ENCODE measurements at places on chromosomes 7 and 10. TPM values are rescaled to one million over a fixed set of nuclear protein-coding genes. Genes with fewer than 3 reads are reported as not detected.

CPA4 gene
- total RNA-seq, result 9.4 TPM

CABCOCO1 gene
- 0.14 TPM for total RNA-seq

OR6V1 gene
- total RNA-seq, result not detected

CRPPA gene
- 2.9 TPM for total RNA-seq

TAS2R5 gene
- 0.57 TPM for total RNA-seq

DLX6 gene
- not detected for total RNA-seq

CCDC146 gene
- total RNA-seq, result 1.0 TPM
